ENCODE measurements at places on chromosomes 3 and 15.

DNA sequence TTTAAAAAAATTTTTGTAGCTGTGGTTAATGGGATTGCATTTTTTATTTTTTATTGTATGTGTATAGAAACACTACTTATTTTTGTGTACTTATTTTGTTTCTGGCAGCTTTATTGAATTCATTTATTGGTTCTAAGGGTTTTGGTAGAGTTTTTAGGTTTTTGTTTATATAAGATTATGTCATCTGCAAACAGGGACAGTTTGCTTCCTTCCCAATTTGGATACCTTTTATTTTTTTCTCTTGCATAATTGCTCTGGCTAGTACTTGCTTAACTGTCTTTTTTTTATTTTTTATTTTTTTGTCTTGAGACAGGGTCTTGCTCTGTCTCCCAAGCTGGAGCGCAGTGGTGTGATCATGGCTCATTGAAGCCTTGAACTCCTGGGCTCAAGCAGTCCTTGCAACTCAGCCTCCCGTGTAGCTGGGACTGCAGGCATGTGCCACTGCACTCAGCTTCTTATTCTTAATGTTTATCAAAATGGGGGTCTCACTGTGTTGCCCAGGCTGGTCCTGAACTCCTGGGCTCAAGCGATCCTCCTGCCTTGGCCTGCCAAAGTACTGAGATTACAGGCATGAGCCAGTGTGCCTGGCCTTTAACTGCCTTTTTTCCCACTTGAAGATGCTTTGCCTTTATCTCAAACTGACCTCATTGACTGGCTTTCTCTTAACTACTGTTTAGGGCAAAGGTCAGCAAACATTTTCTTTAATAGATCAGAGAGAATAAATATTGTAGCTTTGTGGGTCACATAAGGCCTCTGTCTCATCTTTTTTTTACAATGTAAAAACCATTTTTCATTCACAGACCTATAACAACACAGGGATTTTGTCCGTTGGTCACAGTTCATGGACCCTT is 8.6 kb downstream of the TFG start:
- DNase-seq: no peak

GRCh38 chr15:74315626-74316025 is 51.8 kb downstream of the CYP11A1 start:
- DNase-seq: no peak

DNA sequence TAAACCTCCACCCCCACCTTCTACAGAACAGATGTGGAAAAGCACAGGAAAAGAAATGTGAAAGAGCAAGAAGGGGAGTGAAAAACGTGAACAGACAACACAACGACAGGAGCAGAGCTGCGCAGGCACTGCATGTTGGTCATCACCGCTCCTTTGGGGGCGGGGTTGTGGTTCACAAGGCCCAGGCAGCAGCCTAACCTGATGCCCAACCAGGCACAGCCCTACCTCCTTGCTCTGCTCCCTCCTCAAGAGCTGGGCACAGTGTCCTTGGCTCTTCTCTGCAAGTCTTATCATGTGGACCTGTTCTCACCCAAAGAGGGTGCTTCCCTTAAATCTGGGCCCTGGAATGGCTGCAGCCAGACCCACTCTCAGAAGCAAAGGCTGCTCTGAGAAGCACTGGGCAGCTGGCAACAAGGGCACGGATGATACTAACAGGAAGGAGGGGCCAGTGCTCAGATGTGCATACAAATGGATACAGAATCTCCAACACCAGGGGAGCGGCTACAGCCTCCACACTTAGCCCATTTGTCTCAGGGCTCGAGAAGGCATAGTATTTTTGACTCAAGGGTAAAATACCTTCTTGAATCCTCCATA is 64.6 kb downstream of the DHX30 start:
- no peak for DNase-seq

DNA sequence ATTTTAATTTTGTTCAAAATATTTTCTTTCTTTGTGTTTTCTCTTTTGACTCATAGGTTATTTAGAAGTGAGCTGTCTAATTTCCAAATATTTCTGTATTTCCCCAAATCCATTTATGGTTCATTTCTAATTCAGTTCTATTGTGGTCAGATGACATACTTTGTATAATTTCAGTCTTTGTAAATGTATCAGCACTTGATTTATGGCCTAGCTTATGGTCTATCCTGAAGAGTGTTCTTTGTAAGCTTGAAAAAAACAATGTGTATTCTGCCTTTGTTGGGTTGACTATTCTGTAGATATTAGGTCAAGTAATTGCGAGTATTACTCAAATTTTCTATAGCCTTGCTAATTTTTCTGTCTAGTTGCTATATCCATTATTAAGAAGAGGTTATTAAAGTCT is 311.2 kb downstream of the OCA2 start:
- no peak for DNase-seq

GRCh38 chr3:188361888-188362287 is 207.9 kb downstream of the LPP start:
- no peak for DNase-seq

GRCh38 chr3:189123595-189124387 is 48.0 kb upstream of the TPRG1 start:
- DNase-seq: no peak

DNA sequence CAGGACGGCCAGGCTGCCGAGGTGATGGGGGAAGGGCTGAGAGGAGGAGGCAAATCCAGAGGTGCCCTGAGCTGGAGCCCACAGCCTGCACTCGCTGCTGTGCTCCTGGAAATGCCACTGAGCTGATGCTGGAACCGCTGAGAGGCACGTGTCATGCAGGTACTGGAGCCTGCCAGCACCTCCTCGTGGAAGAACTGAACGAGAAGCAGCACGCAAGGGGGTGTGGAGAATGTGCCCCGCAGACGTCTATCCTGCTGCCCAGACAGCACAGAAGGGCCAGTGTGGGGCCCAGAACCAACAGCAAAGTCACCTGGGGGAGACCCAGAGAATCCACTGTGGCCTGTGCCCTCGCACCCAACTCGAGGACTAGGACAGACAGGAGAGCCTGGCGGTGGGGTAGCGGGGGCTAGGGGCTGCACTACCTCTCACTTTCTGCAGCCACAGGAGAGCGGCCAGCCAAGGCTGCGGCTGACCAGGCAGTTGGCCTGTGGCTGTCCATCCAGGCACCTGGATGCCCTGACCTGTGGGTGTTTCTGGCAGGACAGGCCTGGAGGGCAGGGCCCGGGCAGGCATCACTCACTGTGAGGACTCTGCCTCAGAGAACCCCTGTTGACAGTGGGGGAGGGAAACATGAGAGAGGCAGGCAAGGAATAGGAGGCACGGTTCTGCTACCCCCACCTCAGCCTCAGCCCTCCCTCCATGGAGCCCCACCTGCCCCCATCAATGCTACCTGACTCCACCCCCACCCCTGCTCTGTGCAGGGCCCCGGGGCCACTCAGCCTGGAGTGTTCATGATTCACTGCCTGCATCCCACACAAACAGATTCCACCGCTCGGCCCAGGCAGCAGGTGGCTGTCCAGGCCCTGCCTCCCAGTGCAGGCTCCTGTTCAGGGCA is 213.1 kb downstream of the TBC1D2B start:
- DNase-seq: no peak

GRCh38 chr3:43687499-43687811 is 3.3 kb upstream of the ABHD5 start:
- no peak for DNase-seq

- DNase-seq: no peak
Measured at GRCh38 chr15:28885630-28886430, at the start of gene APBA2. TSS of gene APBA2 (plus strand) at chr15:28885974. CDS start at chr15:29053885, 167,911 bp downstream.

DNA sequence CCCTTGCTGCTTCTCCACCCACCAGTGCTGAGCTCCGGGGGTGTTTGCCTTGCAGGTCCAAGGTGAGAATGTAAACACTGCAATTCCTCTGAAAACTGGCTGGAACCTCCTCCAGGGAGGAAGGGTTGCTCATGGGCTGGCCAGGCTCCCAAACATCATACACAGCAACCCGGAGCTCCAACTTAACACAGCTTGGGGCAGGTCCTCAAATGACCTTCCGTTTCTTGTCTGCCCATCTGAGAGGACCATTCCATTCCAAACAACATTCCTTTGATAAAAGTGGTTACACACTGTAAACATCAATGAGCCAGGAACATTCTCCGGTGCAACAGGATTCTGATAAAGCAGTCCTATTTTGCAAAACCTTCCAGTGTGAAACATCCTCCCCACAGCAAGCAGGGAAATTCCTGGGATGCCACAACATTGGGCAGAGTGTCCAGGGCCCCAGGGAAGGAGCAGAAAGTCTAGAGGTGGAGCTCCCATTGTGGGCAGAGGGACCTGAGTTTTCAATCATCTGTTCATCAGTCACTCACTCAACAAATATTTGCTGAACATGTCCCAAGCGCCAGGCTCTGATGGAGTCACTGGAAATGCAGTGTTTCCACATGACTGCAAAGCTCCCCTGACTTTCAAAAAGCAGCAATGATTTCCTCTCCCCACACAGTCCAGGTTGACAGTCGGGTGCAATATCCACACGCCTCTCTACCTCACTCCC is 7.3 kb upstream of the HEG1 start:
- DNase-seq: no peak

DNA sequence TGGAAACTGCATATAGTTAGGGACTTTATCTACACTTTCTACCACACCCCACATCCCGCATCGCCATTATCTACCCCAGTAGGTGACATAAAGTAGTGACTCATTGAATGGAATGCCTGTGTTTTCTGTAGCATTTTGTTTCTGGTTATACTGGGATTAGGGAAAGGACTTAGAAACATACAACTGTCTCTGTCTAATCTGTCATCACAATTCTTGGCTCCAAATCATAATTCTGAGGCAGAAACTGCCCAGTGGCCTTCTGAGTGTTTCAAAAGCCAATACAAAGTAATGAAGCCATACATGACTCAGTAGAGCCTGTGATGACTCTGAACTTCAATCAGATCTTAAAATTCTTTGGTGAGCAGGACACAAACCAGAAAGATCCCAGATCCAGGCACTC is 115.7 kb upstream of the CHRM5 start:
- DNase-seq: no peak

DNA sequence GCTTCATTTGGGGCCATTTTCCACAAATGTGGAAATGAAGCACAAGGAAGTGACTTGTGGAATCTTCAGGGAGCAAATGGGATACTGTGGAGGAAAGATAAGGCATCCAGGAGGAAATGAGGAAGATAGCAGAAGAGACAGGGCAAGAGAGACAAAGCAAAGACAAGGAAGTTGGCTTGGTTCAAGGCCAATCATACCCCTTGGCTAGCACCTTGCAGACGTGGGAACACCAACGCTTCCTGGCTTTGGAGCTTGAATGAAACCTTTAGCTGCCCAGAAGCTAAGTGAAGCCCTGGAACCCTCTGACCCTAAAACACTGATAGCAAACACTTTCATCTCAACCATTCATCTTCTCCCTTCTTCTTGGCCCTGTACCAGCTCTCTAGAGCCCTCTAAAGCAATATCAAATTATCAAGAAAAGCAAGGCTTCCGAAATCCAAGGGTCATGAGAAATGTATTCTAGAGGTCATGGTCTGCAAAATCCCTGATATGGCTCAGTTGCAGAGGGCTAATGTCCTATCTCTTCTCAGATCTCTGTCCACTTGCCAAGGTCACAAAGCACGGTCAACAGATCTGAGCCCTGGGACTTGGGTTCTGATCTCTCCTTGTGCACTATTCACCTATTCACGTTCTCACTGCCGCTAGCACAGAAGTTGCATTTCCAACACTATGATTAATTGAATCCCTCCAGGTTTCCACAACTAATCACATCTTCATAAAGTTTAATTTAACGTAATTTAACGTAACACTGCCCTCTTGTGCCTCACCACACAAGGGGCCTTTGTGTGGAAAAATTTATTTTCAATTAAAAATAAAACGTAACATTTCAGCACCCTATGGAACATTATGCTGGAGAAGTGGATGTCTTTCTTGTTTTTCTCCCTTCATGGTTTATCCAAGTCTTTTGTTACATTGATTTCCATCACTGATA is 557.6 kb upstream of the ADAMTS9 start:
- no peak for DNase-seq

DNA sequence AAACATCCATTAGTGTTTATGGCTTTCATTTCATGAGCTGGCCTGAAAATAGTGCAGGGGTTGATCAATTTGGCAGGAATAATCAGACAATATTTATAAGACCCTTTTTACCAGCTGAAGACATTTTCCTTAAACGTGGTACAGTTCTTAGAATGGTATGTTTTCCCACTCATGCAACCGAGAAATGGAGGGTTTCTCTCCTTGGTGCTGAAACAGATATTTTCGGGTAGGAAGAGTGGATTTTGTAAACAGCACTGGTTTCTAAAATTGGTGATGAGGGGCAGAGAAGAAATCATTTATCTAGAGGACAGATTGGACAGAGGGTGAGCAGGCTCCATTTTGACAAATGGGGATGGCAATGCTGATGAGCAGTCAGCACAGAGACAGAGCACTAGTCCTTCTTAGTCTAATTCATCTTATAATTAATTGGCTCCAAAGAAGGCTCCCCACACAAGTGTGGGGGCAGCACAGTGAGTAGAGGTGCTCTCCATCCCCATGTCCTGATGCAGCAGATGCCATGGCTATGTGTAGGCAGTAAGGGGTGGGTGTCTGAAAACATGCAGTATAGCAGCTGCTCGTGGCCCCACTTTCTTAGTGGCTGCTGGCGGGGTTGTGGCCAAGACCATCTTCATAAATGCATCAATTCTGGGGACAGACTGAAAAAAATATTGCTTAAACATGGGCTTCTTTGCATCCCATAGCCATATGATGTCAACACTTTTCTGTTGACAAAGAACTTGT is 18.1 kb upstream of the SLC7A14 start:
- no peak for DNase-seq

DNA sequence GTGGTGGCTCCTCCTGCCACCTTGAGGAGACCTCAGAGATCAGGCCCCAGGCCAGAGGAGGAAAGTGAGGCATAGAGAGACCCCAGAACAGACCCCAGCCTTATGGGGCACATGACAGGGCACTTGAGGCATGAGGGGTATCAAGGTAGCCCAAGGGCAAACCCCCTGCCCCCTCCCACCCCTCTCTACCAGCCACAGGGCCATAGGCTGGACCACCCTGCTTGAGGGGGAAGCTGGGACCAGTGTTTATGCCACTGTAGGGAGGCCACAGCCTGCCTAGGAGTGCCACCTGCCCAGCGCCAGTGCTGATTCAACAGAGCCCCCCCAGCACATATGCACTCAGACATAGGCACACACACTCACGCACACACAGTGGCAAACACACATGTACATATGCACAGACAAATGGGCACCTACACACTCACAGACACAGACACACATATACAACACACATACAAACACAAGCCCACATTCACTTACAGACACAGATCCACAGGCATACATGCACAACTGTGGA is 10.3 kb downstream of the MYL3 start:
- no peak for DNase-seq

DNA sequence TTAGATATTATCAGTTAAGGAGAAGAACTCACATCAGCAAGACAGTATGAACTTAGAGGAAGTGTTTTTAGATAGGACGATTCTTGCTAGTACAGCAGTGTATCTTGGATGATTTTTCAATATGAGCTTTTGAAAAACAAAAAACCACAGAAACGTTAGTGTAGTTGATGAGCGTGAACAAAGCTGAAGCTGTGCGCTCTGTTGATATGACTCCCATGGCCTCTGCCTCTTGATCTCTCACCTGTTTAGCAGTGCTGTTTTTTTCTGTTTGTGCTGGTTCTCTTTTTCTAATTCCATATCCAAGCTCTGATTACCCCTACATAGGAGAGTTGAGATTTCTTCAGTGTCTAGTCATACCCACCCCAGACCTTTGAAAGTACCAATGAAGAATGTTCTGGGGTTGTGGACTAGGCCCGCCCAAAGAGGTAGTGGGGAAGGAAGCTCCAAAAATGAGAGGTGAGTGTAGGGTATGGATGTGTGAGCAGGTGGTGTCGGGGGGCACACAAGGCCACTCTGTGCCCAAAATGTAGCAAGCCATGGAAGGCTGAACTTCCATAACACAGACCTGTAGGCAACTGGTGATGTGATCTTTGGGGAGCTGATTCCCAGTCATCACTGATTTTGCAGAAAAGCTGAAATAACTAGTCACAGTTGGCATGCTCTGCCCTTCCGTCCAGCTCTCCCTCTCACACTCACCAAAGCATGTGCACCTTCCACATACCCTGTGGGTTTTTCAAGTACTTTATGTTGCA is 20.0 kb upstream of the CMTM7 start:
- DNase-seq: no peak

Data from renal cortex interstitium (tissue), 15 donors.